ENCODE measurements at places on chromosomes 4 and X.

DNA sequence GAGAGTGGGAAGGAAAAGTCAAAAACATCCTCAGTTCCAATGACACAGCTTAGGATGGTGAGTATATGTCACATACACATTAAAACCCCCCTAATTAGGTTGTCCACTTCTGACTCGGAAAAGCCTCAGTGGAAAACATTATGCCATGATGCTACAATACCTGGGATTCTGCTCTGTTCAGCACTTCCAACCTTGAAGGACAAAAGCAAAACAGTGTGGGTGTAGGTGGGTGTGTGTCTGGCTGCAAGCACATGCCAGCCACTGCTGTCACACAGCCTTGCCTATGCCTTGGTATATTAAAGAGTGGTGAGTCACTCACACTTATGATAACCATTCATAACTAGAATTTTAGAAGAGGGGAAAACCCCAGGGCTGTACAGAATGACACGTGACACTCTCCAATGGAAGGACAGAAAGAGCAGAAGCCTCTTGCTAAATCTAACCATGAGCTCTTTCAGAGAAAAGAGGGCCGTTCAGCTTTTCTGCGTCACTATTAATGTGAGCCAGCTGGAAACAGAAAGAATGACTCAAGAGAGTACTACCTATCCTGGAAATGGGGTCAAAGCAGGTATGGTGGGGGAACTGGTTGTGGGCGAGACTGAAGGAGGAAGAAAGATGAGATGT lies 159.6 kb downstream of the TET2 start:
- no peak for DNase-seq

DNA sequence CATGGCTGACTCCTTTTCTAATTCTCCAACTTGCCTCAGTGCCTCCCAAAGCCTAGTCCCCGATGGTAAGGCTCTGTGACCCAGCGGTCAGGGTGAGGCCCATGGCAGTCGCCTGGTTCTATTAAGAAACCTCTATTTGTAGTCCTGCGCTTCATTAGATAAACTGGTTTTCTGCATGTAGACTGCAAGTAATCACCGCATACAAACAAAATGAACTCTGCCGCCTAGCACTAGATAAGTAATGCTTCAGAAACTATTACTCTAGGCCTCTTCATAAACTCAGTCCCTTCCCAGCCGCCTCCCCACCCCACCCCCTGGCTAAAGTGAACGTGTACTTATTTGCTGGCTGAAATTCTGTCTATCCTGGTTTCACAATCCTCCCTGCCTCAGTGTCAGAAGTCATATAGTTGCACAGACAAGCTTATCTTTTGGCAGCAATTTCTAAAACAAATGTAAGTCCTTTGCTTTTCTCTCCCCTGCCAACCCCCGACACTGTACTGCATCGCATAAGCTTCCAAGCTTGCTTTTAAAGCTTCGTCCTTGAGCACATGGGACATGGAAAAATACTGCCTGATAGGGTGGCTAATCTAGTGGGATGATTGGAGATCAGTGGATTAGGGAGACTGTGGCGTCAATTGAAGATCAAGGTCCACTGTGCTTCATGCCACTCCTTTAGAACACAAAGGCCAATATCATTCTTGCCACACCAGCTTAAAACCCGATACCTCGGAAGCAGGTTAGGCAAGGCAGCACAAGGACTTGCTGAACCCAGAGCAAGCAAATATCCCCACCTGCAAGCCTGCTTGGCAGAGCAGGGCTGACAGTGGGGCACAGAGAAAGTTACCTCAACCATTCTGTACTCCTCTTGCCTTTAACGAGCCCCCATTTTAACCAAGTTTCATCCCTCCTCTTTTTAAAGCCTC lies 125.8 kb downstream of the IRF2 start:
- peak; percentile 22 for DNase-seq

DNA sequence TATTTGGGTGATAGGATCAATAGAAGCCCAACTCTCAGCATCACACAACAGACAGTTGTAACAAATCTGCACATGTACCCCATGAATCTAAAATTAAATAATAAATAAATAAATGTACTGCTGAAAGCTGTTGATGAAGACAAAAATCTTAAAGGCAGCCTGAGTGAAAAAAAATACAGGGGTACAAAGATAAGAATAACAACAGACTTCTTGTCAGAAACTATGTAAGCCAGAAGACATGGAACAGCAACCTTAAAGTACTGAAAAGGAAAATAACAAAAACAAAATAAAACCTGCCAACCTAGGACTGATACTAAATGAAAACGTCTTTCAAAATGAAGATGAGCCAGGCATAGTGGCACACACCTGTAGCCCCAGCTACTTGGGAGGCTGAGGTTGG lies 25.0 kb upstream of the PDLIM5 start:
- no peak for DNase-seq

GRCh38 chr4:17511509-17511949 lies 361 bp downstream of the QDPR start:
- no peak for DNase-seq
